Progenitor cell of endocrine pancreas (in vitro differentiated cells): ENCODE measurements at places on chromosomes 5 and 9.

DNA sequence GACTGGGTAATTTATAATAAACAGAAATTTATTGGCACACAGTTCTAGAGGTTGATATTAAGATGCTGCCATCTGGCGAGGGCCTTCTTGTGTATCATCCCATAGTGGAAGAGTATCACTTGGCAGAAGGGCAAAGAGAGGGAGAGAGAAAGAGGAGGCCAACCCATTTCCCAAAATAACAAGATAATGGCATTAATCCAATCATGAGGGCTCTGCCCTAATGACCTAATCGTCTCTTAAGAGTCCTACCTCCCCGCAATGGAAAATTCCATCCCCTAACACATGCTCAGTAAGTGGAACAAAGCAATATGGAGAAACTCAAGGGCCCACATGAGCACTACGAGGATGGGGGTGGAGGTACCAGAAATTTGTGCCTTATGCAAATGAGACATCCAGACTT is 17.6 kb upstream of the VDAC1 start:
- no peak for DNase-seq

GRCh38 chr5:36158144-36158543 is 6.2 kb downstream of the SKP2 start:
- DNase-seq: no peak

DNA sequence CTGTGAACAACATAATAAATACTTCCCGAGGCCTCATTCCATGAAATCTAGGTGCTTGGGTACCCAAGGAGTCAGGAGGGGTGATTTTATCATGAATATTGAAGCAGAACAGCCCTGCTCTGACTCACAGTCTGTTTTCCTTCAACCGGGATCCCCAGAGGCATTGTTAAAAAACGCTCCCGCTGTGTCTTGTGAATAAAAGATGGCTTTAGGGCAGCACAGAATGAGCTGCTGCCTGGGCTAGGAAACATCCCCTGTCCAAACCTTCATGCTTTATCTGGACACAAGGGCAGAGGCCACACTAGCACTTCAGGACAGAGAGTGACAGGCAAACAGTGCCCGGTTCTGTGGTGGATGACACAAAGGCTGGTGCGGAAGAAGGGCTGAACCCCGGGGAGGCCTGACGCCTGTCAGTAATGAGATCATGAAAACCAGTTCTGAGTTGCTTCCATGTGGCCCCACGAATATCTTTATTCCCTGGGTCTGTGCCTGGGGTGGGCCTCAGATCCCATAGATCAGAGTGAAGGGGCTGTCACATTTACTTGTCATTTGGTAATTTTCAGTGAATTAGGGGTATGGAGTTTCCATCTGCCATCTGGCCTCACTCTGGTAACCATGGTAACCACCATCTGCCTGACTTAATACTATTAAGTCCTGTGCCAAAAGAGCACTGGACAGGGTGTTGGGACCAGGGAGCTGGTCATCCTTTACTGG is 2.6 kb downstream of the IGFBPL1 start:
- no peak for DNase-seq

GRCh38 chr5:91977579-91977978 is 594.5 kb upstream of the ARRDC3 start:
- no peak for DNase-seq

DNA sequence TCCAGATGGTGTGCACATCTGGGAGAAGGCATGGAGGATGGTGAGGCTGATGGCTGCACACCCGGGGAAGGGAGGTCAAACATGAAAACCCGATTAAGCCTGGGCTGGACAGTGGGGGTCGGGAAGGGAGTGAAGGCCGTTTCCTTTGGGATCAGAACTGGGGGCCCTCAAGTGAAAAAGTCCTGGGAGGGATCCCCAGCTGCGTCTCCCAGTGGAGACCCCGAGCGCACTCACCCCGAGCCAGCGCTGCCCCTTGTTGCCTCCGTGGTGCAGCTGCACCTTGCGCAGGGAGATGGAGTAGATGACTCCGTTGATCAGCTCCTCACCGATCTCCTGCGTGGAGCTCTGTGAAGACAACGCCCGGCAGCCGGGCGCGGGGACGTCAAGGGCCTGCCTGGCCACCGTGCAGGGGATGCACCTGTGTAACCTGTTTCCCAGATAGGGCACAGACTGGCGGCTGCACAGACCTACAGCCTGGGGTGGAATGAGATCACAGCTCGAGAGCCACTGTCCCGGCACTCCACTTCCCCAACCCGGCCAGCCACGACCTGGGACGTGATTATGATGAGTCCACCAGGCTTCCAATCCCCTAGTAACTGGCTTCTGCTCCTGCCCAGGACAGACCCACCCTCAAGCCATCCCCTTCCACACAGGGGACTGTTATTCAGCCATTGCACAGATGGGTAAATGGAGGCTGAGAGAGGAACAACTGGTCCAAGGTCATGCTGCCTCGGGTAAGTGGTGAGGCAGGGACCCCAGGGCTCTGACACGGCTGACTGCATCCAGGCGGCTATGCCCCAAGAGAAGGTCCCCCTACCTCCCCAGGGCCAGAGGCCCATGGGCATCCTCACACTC is 9.0 kb downstream of the RALGDS start:
- DNase-seq: no peak

GRCh38 chr9:131237931-131238401 is 38.3 kb downstream of the FAM78A start:
- no peak for DNase-seq

DNA sequence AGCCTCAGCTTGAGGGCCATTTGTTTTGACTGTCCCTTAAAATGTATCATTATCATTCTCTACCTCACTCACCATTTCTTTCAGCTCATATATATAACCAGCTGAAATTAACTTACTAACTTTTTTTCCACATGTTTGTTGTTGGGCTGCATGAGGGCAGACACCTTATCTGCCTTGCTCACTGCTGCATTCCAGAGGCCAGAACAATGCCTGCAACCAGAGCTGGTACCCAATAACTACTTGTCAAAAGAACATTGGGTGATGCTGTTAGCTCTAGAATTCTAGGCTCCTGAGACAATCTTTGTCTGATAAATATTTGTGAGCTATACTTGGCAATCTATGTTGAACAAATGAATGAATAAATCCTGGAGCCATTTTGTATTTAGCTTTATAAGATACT is 68.3 kb downstream of the HTR4 start:
- DNase-seq: no peak

- no peak for DNase-seq
Observed at GRCh38 chr5:1526681-1527131, 2.9 kb upstream of the LPCAT1 start.

GRCh38 chr9:38732885-38733284 is 13.0 kb upstream of the FAM240B start:
- DNase-seq: no peak

DNA sequence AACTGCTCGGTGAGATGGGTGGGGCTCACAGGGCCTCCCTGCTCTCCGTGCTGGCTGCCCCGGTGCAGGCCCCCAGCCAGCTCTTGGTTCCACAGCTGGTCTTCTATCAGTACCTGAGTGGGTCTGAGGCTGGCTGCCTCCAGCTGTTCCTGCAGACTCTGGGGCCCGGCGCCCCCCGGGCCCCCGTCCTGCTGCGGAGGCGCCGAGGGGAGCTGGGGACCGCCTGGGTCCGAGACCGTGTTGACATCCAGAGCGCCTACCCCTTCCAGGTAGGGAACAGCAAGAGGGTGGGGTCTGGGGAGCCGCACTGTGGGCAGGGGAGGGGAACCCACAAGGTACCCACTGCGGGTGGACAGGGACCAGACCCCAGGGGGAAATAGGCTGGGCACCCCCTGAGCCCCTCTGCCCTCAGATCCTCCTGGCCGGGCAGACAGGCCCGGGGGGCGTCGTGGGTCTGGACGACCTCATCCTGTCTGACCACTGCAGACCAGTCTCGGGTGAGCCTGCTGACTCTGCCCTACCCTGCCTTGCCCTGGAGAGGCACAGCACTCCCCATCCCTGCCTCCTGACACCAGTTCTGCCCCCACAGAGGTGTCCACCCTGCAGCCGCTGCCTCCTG is 2.8 kb downstream of the MAMDC4 start:
- no peak for DNase-seq

DNA sequence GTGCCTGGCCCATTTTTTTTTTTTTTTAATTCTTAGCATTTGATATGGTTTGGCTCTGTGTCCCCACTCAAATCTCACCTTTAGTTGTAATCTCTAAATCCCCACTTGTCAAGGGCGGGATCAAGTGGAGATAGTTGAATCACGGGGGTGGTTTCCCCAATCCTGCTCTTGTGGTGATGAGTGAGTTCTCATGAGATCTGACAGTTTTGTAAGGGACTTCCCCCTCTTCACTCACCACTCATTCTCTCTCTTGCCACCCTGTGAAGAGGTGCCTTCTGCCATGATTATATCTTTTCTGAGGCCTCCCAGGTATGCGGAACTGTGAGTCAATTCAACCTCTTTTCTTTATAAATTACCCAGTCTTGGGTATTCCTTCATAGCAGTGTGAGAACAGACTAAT is 27.2 kb downstream of the NDUFAF2 start:
- DNase-seq: no peak

DNA sequence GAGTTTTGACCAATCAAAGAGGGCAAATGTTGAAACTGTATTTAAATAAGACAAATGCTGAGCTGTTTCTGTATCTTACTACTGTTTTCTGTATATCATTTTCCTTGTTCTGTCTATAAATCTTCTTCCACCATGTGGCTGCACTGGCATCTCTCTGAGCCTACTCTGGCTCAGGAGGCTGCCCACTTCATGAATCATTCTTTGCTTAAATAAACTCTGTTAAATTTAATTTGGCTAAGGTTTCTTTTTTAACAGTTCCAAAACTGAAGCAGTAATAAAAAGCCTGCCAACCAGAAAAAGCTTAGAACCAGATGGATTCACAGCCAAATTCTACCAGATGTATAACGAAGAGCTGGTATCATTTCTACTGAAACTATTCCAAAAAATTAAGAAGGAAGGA is 40.2 kb upstream of the TAS2R1 start:
- no peak for DNase-seq

GRCh38 chr9:37947977-37948376 is 44.0 kb upstream of the SLC25A51 start:
- no peak for DNase-seq

DNA sequence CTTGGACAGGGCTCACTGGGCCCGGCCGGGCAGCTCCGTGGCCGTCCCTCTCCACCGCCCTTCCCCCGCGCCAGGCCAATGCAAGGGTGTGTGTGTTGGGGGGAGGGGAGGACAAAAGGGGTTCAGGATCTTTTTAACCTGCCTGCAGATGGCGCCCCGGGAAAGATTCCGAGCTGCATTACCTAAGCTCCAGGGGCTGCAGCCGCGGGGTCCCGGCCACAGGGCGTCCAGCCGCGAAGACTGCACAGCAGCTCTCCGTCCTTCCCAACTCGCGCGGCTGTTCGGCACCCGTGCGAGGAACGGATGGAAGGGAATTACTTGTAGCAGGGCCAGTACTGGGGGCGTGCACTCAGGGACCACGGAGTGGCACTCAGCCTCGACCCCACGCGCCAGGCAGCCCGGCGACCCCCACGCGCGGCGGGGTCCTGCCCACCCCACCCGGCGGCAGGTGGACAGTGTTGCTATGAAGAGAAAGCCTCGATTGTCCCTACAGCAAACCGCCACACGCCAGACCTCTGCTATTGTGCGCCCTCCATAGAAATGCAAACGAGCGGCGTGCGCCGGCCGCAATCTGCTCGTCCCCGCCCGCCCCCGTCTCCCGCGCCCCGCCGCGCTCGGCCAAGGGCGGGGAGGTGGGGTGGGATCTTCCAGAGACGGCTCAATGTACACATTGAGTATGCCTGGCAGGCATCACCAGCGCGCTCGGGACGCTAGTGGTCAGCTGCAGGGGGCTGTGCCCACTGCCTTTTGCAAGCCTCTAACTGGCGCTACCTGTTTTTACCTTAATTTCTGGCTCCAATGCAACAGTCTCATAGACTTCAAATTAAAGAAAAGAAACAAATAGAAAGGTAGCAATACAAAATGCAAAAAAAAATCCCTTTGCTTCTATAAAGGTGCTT is 796 bp upstream of the GADD45G start:
- DNase-seq: peak; percentile 75

DNA sequence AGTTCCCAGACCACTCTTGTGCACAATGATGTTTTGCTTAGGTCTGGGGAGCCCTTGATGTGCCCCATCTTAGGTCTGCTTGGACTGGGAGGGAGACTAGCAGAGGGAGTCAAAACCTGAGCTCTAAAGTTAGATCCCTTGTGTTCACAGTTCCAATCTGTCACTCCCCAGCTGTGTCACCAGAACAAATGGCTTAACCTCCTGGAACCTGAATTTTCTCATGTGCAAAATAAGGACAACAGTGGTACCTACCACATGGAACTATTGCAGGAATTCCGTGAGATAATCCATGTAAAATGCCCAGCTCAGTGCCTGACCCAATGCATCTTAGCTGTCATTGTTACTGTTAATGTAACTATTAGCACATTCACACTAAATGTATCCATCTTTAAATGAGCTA is 45.5 kb downstream of the GALNT10 start:
- no peak for DNase-seq

DNA sequence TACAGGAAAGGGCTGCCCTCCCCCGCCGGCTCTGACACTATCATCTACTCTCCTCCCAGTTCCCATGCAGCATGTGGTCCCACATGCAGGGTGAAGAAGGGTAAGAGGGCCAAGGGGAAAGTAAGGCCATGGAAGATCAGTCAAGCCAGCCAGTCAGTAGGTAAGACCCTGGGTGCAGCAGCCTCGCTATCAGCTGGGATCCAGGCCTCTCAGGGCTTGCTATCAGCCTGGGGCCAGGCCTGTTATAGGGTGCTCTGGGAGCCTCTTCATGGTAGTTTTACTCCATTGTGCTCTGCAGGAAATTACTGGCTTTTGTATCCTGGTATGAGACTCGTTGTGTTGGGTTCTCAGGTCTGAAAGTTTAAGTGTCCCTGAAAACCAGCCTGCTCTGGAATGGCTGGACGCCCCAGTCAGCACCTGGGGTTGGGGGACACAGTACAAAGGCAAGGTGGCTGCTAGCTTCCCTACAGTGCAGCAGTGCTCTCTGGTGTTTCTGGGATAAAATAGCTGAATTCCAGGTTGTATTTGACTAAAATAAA is 21.4 kb downstream of the SLC22A4 start:
- DNase-seq: no peak

DNA sequence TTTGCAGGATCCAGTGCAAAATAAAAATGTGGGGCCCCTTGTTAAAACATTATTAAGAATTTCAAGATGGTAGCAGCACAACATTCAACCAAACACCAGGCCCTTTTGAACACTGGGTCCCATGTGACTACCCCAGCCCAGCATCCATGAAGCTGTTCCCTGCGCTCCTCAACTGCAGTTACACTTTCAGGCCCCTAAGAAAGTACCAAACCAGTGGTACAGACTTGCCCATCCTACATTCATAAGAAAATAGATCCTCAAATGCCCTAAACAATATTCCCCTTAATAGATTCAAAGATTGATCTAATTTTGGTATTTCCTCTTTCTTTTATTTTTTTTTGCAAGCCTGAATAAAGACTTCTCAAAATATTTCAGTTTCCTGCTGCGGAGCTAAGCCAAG is 201.7 kb downstream of the EFNA5 start:
- no peak for DNase-seq

DNA sequence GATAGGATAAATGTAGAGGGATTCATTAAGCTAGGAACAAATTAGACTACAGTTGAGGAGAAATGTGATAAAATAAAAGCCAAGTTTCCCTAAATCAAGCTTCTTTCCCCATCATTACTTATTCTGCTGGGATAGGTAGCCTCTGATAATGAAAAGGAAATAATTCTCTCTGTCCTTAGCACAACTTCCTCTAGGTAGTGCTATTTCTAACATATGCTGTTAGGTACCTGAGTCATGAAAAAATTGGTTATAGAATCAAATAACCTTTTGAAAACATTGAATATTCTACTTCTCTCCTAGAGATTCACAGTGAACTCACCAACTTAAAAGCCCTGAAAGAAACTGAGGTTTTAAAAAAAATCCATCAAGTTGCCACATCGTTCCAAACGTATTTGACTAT is 1793.1 kb downstream of the EFNA5 start:
- DNase-seq: no peak

GRCh38 chr9:74025402-74025925 is 471.7 kb upstream of the RORB start:
- no peak for DNase-seq
